ENCODE measurements at places on chromosomes 3 and 15.

- H3K4me1 ChIP-seq = peaks cover 44% of the 10 kb centered on the region
- H3K27me3 ChIP-seq = no peaks in the 10 kb centered on the region
- H3K4me3 ChIP-seq = no peak overlapping the region
- peak overlapping the region; percentile 75 for H3K27ac ChIP-seq
Measured at GRCh38 chr3:66338927-66339326, 118.1 kb downstream of the SLC25A26 start.

- H3K36me3 ChIP-seq = no peaks in the 10 kb centered on the region
- H3K27me3 ChIP-seq = peaks cover 7% of the 10 kb centered on the region
- H3K4me3 ChIP-seq = no peak overlapping the region
- H3K27ac ChIP-seq = no peak overlapping the region
Measured at GRCh38 chr3:160106905-160107861, 118.0 kb upstream of the C3orf80 start.

DNA sequence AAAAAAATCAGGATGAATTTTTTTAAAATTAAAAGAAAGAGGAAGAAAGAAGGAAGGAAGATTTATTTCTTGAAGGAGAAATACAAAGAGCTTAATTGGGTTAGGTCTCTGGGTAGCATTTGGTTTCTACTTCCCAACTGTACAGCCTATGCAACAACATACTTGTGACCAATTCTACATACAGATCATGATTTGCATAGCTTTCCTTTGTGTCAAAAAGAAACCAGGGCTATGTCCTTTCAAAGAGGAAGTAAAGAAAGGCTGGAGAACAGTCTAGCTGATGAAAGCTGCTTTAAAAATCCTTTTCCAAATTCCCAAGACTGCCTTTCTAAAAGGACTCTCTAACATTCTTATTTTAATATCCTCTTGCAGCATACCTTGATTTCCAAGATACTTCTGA is 6.1 kb upstream of the HGD start:
- DNase-seq = no peak
- no peak overlapping the region for H3K27ac ChIP-seq
- no peaks in the 10 kb centered on the region for H3K27me3 ChIP-seq
- H3K4me1 ChIP-seq = no peaks in the 10 kb centered on the region
- no peak overlapping the region for H3K4me3 ChIP-seq

DNA sequence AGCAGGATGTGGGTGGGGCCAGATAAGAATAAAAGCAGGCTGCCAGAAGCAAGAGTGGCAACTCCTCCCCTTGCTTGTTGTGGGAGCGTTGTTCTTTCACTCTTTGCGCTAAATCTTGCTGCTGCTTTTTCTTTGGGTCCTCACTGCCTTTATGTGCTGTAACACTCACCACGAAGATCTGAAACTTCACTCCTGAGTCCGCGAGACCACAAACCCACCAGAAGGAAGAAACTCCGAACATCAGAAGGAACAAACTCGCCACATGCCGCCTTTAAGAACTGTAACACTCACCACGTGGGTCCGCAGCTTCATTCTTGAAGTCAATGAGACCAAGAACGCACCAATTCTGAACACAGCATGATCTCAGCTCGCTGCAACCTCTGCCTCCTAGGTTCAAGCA is 72.9 kb downstream of the IL12A start:
- no peaks in the 10 kb centered on the region for H3K36me3 ChIP-seq
- no peak for DNase-seq
- no peak overlapping the region for H3K4me3 ChIP-seq
- peaks cover 5% of the 10 kb centered on the region for H3K4me1 ChIP-seq
- no peaks in the 10 kb centered on the region for H3K27me3 ChIP-seq

DNA sequence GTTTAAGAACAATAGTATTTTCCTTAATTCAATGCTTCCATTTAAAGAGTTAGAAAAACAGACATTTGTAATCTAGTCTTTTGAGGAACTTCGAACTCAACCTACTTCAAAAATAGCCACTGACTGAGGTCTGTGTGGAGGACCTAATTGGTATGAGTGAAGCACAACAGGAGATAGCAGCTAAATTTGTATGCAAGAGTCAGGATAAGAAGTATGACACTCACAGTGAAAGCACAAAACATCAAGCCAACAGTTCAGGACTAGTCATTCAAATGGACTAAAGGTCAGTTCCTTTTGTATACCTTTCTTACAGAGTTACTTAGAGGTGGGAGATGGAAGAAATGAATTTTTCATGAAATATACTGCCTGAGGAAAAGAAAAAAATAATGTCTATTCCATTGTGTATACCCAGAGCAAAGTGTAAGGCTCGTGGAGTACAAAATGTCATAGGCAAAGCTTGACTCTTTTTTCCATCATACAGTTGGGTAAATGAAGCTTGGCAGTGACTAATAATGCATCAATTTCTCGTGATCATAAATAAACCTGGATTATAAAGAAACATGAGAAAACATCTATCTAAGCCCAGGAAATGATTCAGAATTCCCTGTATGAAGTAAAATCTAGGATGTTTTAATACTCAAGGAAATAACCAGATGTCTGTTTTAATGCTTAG is 1005.2 kb upstream of the CADM2 start:
- H3K4me1 ChIP-seq = no peaks in the 10 kb centered on the region
- no peaks in the 10 kb centered on the region for H3K36me3 ChIP-seq
- no peak overlapping the region for H3K27ac ChIP-seq
- DNase-seq = no peak
- no peaks in the 10 kb centered on the region for H3K27me3 ChIP-seq
